ENCODE measurements at places on chromosomes 16 and 17. TPM values are rescaled to one million over a fixed set of nuclear protein-coding genes. Genes with fewer than 3 reads are reported as not detected.

The ZSCAN10 gene
- not detected for total RNA-seq

The CD300LB gene
- total RNA-seq = not detected

The ACSM5 gene
- not detected for total RNA-seq

The LITAFD gene
- not detected for total RNA-seq

The KCNG4 gene
- not detected for total RNA-seq

The EVPLL gene
- total RNA-seq = not detected

The APOH gene
- not detected for total RNA-seq

The NOTUM gene
- not detected for total RNA-seq

All from hair follicle dermal papilla cell (primary cell).